ENCODE measurements at places on chromosomes 13 and 19. TPM values are rescaled to one million over a fixed set of nuclear protein-coding genes. Genes with fewer than 3 reads are reported as not detected.

The LPAR6 gene
- 100 TPM for total RNA-seq

The ADAMTSL5 gene
- total RNA-seq: 2.9 TPM

The SPACA4 gene
- total RNA-seq: not detected

The CD37 gene
- total RNA-seq: 299 TPM

The SULT2A1 gene
- total RNA-seq: not detected

The IGFL4 gene
- not detected for total RNA-seq

The COL4A1 gene
- not detected for total RNA-seq

The SULT2B1 gene
- not detected for total RNA-seq

The C2CD4C gene
- total RNA-seq: 0.08 TPM

The POGLUT2 gene
- 10.5 TPM for total RNA-seq

The ZNF737 gene
- 11.7 TPM for total RNA-seq

The SDHAF1 gene
- 17.3 TPM for total RNA-seq

Data from activated CD4-positive, alpha-beta memory T cell treated with anti-CD3 and anti-CD28 coated beads, Interleukin-2, amount 10 ng/mL, durations not matched to agents 7 days and 5 days (primary cell).